ENCODE measurements at places on chromosomes 12 and 14. TPM values are rescaled to one million over a fixed set of nuclear protein-coding genes. Genes with fewer than 3 reads are reported as not detected.

The PTGDR gene
- total RNA-seq, result not detected

The RPS29 gene
- total RNA-seq, result 19,695 TPM

The ACOT4 gene
- total RNA-seq, result 1.6 TPM

The CAPZA3 gene
- not detected for total RNA-seq

The KLHL33 gene
- not detected for total RNA-seq

The TPPP2 gene
- not detected for total RNA-seq

The GUCY2C gene
- total RNA-seq, result 0.08 TPM

The PLCZ1 gene
- not detected for total RNA-seq

The IL23A gene
- 5.5 TPM for total RNA-seq

The OR6C2 gene
- total RNA-seq, result not detected

The SERPINA9 gene
- total RNA-seq, result not detected

The RND1 gene
- total RNA-seq, result not detected

The MYH6 gene
- total RNA-seq, result not detected

The NAV3 gene
- total RNA-seq, result 28.6 TPM

The SIX6 gene
- total RNA-seq, result not detected

The KRT73 gene
- total RNA-seq, result not detected
